ENCODE measurements at places on chromosomes 13 and 19. TPM values are rescaled to one million over a fixed set of nuclear protein-coding genes. Genes with fewer than 3 reads are reported as not detected.

GRCh38 chr13:29994911-29995595, 144.6 kb upstream of the UBL3 start:
- no peak overlapping the region for H3K27ac ChIP-seq
- no peaks in the 10 kb centered on the region for H3K27me3 ChIP-seq
- no peak overlapping the region for H3K4me3 ChIP-seq
- no peaks in the 10 kb centered on the region for H3K36me3 ChIP-seq
- DNase-seq, result no peak

DNA sequence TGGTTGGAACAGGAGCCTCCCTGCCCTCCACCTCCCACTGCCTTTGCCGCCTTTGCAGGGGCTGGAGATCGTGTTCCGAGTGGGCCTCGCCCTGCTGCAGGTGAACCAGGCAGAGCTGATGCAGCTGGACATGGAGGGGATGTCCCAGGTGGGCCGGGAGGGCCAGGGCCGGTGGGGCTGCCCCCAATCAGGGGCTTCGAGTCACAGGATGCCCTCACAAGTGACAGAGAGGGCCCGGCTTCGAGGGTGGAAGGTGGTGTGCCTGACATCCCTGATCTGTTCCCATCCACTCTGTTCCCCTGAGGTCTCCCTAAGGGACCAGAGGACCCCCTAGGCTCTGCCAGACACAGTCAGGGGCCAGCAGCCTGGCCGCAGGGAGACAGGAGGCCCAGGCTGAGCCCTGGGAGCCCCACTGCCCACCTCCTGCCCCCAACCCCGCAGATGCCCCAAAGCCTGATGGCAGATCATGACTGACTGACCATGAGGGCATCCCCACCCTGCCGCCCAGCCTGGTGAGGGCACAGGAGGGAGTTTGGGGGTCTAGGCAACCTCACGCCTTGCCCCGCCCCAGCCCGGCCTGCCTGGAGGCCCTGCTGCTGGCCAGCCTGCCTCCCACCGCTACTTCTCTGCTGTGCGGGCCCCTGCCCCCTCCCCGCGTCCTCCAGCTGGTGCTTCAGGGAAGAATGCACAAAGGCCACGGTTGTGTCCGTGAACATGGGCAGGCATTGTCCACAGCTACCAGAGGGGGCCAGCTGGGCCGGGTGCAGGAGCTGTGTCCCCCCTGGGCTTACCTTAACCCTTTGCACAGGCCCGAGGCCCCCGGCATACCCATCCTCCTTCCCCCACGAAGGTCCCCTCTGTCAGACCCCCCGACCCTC, 21.8 kb downstream of the EVI5L start:
- no peaks in the 10 kb centered on the region for H3K27me3 ChIP-seq
- H3K4me3 ChIP-seq, result no peak overlapping the region
- H3K36me3 ChIP-seq, result no peaks in the 10 kb centered on the region
- DNase-seq, result no peak

DNA sequence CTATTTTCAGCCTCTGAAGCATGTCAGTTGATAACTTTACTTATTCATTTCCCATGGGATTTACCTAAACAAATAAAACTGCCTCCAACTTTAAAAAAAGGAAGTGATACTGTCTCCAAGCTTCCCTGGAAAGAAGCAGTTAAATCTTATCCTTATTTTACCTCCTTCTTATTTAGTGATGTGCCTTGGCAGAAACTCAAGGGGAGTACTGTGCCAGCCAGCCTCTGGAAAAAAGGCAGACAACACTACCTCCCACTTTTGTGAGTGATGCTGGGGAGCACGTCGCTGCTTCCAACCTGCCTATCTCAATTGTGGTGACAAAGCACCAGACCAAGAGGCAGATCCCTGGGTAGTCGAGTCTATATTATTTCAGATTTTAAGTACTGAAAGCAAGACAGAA, 765.6 kb downstream of the DIAPH3 start:
- no peak overlapping the region for H3K27ac ChIP-seq
- H3K4me1 ChIP-seq, result no peaks in the 10 kb centered on the region

GRCh38 chr13:111407381-111408131, 87.1 kb downstream of the TEX29 start:
- no peak overlapping the region for H3K4me3 ChIP-seq
- DNase-seq, result no peak
- no peaks in the 10 kb centered on the region for H3K36me3 ChIP-seq
- no peak overlapping the region for H3K27ac ChIP-seq
- H3K4me1 ChIP-seq, result no peaks in the 10 kb centered on the region

Gene FUT6
- total RNA-seq, result not detected

DNA sequence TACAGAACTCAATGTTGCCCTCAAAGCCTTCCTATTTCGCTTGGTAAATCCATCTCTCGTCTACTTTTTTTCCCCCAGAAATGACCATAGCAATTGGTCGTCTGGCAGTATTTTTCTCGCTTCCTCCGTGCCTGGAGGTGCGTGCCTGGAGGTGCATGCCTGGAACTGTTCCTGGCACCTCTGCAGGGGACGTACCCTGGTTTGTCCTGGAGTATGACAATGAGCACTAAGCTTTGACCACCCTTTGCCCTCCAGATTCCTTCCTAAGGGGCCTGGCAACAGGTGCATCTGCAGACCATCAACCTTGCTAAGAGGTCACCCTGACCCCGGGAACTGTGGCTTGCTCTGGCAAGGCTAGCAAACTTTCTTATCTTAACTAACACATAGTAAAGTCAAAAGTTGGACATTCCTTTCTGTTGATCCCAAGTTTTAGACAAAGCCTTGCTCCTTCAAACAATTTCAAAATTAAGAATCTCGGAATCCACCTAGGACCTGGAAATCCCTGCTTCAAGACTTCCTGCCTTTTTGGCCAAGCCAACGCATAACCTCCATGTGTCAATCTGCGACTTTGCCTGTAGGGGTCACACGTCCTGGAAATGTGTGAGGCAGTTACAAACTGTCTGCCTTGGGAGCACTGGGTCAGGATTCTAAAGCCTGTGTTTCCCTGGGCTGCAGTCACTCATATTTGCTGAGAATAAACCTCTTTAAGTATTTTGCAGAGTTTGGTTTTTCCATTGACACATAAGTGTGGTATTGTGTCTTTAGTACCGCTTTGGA, 28.8 kb upstream of the TUBGCP3 start:
- no peak overlapping the region for H3K27ac ChIP-seq
- H3K36me3 ChIP-seq, result no peaks in the 10 kb centered on the region
- H3K4me3 ChIP-seq, result no peak overlapping the region

Gene TMEM59L
- total RNA-seq, result not detected

GRCh38 chr19:4217429-4218264, 11.7 kb upstream of the EBI3 start:
- no peak for DNase-seq
- no peaks in the 10 kb centered on the region for H3K36me3 ChIP-seq
- H3K4me1 ChIP-seq, result peaks cover 9% of the 10 kb centered on the region
- no peak overlapping the region for H3K27ac ChIP-seq

GRCh38 chr13:47829690-47830089, 171.4 kb downstream of the SUCLA2 start:
- H3K36me3 ChIP-seq, result no peaks in the 10 kb centered on the region
- H3K27me3 ChIP-seq, result no peaks in the 10 kb centered on the region
- no peak overlapping the region for H3K4me3 ChIP-seq
- no peaks in the 10 kb centered on the region for H3K4me1 ChIP-seq

GRCh38 chr13:36130552-36131221, 495 bp downstream of the DCLK1 start:
- no peak for DNase-seq
- H3K27ac ChIP-seq, result no peak overlapping the region
- no peaks in the 10 kb centered on the region for H3K36me3 ChIP-seq
- H3K4me3 ChIP-seq, result no peak overlapping the region
- no peaks in the 10 kb centered on the region for H3K27me3 ChIP-seq

GRCh38 chr13:111005364-111005763, 90.5 kb upstream of the ANKRD10 start:
- DNase-seq, result no peak
- H3K4me1 ChIP-seq, result no peaks in the 10 kb centered on the region
- H3K27me3 ChIP-seq, result no peaks in the 10 kb centered on the region
- no peaks in the 10 kb centered on the region for H3K36me3 ChIP-seq

DNA sequence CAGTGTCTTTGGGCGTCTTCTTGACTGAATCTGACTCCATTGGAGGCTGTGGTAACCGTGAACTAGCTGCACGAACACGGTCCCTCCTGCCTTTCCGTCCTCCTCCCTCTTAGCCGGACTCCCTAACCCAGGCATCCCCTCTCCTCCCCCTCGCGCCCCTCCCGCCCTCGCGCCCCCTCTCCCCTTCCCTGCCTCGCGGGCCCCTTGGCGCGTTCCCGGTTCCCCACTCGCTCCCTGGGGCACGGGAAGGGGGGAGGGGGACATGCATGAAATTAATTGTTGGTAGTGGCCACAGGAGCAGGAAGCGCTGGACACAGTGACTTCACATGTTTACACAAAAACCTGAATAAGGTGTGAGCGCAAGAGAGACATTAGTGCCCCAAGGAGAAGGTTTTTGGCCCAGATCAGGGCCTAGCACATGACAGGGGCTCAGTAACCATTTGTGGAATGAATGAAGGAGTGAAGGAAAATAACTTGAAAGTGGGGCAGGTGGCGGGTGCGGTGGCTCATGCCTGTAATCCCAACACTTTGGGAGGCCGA, 279 bp downstream of the DMRTC2 start:
- H3K27me3 ChIP-seq, result no peaks in the 10 kb centered on the region
- no peak for DNase-seq
- H3K36me3 ChIP-seq, result no peaks in the 10 kb centered on the region
- H3K4me3 ChIP-seq, result no peak overlapping the region

Gene SHFL
- 112 TPM for total RNA-seq

Gene ZNF234
- 28.9 TPM for total RNA-seq

GRCh38 chr19:18586306-18586705, 2.3 kb upstream of the REX1BD start:
- no peak overlapping the region for H3K27ac ChIP-seq
- peaks cover 34% of the 10 kb centered on the region for H3K4me1 ChIP-seq
- H3K27me3 ChIP-seq, result no peaks in the 10 kb centered on the region
- no peak for DNase-seq
- H3K36me3 ChIP-seq, result peaks cover 4% of the 10 kb centered on the region
- no peak overlapping the region for H3K4me3 ChIP-seq

DNA sequence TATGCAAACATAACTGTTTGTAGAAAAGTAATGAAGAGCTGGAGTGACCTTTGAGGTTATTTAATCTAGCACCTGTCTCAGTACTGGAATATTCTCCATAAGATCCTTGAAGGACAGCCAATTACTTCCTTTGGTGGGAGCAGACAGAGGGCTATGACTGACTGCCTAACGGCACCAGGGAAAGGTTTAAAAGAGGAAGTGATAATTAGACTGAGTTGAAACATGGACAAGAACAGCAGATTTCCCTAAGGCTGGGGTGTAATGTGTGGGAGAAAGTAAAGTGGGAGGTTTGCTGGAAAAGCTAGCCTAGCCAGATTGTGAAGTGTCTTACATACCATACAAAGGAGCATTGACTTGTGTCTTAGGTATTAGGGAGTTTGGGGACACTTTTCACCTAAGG, 191.3 kb upstream of the PCDH9 start:
- no peaks in the 10 kb centered on the region for H3K36me3 ChIP-seq
- no peak overlapping the region for H3K27ac ChIP-seq
- no peak for DNase-seq
- no peak overlapping the region for H3K4me3 ChIP-seq
- H3K27me3 ChIP-seq, result no peaks in the 10 kb centered on the region
- H3K4me1 ChIP-seq, result no peaks in the 10 kb centered on the region

Gene CALR3
- total RNA-seq, result not detected

DNA sequence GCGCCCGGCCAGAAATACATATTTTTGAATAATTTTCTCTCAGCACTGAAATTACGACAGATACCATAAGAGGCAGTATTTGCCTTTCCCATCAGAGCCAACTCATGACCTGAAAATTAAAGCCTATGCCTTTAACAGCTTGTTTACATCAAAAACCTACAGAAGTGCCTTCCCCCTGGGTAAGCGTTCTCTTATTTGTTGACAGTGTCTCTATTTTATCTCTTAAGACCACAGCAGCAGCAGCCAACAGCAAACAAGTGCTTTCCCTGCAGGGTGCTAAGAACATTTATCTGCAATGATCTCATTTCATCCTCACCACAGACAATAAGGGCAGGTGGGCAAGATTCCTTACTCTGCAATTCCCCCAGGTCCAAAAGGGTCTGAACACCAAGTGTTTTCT, 6.0 kb downstream of the AKAP8L start:
- H3K4me3 ChIP-seq, result no peak overlapping the region
- H3K27me3 ChIP-seq, result no peaks in the 10 kb centered on the region
- DNase-seq, result no peak
- H3K27ac ChIP-seq, result no peak overlapping the region
- H3K4me1 ChIP-seq, result peaks cover 63% of the 10 kb centered on the region

Gene ZNF845
- 19.4 TPM for total RNA-seq

Gene REEP6
- total RNA-seq, result 3.3 TPM

- no peaks in the 10 kb centered on the region for H3K36me3 ChIP-seq
- H3K27me3 ChIP-seq, result no peaks in the 10 kb centered on the region
- H3K4me3 ChIP-seq, result no peak overlapping the region
- no peak for DNase-seq
Measured at GRCh38 chr13:65143920-65144319, 2086.2 kb downstream of the PCDH9 start.

DNA sequence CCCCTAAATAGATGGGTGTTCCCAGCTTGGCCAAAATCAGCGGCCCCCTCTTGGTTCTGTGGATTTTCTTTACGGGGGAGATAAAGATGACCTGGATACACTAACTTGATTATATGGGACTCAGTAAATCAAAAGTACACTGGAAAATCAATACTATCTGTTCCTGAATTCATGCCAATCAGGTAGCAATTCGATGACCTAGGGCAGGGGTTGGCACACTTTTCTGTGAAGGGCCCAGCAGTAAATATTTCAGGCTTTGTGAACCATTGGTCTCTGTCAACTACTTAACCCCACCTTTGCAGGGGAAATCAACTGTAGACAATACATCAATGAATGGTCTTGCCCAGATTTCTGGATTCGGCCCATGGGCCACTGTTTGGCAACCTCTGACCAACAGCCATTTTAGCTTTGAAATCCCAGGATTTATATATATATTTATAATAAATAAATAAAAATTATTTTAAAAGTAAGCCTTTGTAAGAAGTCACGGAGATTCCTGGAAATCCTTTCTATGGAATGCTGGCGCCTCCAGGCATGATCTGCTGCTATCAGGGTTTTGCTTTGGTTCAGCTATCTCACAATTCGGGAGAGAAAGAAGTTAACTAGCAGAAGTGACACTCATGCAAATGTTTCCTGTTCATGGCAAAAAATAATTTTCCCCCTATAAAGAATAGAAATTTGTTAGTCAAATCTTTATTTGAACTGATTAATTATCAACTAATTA, 32.8 kb downstream of the SLC15A1 start:
- DNase-seq, result no peak
- no peak overlapping the region for H3K4me3 ChIP-seq

- peak overlapping the region; percentile 52 for H3K4me3 ChIP-seq
- DNase-seq, result peak; percentile 18
- H3K27me3 ChIP-seq, result no peaks in the 10 kb centered on the region
- H3K4me1 ChIP-seq, result peaks cover 17% of the 10 kb centered on the region
Measured at GRCh38 chr19:3698974-3699740, 1.1 kb downstream of the PIP5K1C start.

DNA sequence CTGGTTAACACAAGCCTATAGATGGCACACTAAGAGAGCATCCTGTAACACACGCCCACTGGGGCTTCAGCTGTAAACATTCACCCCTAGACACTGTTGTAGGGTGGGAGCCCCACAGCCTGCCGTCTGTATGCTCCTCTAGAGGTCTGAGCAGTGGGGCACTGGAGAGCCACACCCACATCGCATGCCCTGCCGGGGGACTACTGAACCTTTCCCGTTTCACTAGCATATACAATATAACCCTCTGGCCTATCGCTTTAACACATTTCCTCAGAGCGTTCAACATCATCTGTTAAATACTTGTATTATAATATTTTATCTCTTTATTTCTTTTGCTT, 73.4 kb downstream of the PCDH9 start:
- DNase-seq, result no peak
- no peaks in the 10 kb centered on the region for H3K36me3 ChIP-seq
- H3K4me1 ChIP-seq, result no peaks in the 10 kb centered on the region

Gene FPR1
- not detected for total RNA-seq

Gene LDLR
- 27.0 TPM for total RNA-seq

Gene RAB3A
- total RNA-seq, result 4.7 TPM
